Mucosa of descending colon (tissue), 3 donors: ENCODE measurements at places on chromosomes 7 and 10.

DNA sequence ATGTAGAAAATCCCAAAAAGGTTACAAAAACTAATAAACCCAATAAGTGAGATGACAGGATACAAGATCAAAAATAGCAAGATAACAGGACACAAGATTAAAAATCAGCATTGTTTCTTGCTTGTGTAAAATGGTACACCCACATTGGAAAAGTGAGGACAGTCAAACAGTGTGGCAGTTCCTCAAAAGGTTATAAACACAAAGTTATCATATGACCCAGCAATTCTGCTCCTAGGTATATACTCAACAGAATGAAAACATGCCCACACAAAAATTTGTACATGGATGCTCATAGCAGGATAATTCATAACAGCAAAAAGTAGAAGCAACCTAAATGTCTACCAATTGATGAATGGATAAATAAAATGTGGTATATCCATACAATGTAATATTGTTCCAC, 105.8 kb downstream of the ARMH3 start:
- DNase-seq, result no peak

DNA sequence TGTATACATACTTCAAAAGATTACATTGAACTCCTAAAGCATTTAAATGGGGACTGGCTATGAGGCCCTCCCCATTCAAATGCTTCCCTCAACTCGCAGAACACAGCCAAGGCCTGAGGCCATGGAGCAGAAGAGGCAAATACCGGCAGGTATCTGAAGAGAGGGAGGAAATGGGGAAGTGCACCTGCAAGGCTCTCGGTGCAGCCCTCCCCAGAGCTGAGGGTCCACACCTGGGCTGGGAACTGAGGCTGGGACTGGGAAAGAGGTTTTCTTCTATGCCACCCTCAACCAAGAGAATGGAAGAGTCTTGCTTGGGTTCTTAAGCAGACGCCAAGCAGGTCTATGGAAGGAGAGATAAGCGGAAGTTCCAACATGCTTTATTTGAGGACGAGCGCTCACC, 13.0 kb upstream of the CYREN start:
- DNase-seq, result no peak

DNA sequence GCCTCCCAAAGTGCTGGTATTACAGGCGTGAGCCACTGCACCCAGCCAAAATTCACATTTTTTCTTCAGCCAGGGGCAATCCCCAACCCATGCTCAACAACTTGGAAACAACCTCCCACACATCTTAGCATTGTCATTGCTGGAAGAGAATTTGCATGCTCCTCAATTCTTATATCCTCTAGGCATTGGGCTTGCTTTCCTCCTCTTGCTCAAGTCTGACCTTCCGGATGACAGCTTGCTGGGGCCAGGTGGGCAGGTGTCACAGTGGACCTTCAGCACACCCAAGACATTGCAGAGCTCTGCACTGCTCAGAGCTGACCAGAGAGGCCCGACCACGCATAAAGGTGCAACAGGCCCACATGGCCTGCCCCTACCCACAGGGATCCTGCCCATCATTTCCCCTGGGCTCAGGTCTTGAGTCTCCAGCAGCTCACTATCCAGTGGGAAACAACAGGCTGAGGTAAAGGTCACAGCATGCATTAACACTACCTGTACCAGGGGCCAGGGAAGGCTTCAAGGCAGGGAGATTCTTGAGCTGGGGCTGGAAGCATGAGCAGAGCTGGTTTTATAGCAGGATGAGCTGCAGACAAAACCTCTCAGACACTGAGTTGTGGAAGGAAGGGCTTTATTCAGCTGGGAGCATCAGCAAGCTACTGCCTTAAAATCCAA, 6.8 kb upstream of the GPR15LG start:
- DNase-seq, result no peak

GRCh38 chr7:25056368-25056767, 68.7 kb downstream of the CYCS start:
- no peak for DNase-seq

DNA sequence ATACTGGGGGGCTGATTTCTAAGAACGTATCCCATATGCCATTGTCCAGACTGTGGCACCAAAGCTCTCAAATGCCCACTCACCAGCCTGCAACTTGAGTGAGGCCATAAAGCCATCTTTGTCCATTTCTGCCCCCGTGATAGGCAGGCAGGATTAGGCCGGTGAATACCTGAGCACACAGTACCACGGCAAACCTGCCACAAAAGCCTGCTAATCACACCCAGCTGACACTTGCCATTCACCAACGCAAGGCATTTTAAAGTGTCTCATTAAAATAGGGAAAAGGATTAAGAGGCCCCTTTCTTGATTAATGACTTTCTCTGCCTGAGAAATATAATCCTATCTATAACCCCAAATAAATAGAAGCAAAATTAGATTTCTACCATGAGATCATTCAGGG, 111.4 kb upstream of the NANOS1 start:
- DNase-seq, result no peak

- no peak for DNase-seq
Measured at GRCh38 chr10:3116508-3117100, 49.3 kb downstream of the PFKP start.

- DNase-seq, result no peak
Measured at GRCh38 chr7:40680657-40681056, 545.9 kb downstream of the SUGCT start.

DNA sequence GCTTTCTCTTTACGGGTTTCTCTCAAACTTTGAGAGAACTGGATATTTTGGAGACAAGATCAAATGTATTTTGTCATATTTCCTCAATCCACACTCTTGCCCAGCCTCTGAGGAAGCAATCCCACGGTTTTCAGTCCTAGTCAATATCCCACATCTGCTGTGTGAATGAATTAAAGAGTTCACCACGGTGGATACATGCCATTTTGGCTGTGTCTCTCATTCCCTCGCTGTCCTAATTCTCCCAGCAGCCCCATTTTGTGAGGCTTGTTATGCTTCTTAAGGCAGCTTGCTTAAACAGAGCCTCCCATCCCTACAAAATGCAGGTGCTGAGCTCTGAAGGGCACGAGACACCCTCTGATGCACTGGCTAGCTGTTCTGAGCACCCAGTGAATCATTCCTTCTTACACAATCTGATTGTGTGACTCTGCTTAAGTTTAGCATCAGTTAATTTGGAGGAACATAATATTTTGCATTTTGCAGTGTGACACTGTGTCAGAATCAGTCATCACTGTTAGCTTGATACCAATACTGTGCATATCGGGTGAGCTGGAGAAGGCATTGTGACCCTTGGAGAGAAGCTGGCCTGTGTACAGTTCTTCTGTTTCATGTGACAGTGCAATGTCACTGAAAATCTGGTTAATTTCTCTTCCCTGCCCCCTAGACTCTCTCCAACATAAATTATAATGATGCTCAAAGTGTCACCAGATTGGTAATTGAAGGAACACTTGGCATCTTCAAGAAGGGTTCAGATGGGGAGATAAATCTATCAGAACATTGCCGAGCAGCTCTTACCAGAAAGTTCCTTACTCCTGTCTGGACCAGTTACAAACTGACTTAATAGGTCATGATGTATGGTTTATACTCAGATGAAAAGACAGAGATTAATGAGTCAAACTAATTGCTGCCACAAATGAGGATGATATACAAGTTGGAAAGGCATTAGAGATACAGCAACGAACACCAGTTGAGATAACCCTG, 103.7 kb upstream of the AOAH start:
- no peak for DNase-seq

GRCh38 chr10:3908183-3908582, 123.2 kb upstream of the KLF6 start:
- no peak for DNase-seq

GRCh38 chr10:101257084-101257483, 27.8 kb upstream of the LBX1 start:
- no peak for DNase-seq

GRCh38 chr7:96953676-96954513, 51.5 kb upstream of the DLX6 start:
- no peak for DNase-seq

- no peak for DNase-seq
Measured at GRCh38 chr7:33276325-33276724, 147.0 kb downstream of the BBS9 start.

GRCh38 chr10:543862-544822, 145.3 kb downstream of the DIP2C start:
- no peak for DNase-seq

- no peak for DNase-seq
Measured at GRCh38 chr10:105042906-105043552, 401.9 kb downstream of the SORCS3 start.

DNA sequence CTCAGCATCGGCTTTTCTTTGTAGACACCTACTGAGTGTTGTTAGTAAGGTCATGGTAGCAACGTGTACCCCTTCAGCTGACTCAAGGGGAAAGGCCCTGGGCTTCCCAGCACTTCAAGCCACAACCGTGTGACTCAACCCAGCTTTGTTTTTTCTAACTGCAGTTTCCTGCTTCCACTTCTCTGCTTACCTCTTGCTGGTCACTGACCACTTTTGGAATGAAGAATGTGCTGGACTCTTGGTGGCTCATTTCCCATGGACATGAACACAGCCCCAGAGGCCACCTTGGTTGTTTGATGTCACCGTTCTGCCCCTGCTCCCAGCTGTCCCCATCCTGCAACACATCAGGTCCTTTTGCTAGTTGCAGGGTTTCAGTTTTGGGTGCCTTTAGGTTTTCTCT, 69.5 kb upstream of the ZNF438 start:
- no peak for DNase-seq

- DNase-seq, result peak; percentile 68
Measured at GRCh38 chr10:132417957-132418441, 21.0 kb downstream of the PWWP2B start.

- DNase-seq, result no peak
Measured at GRCh38 chr7:131603932-131604331, 47.5 kb upstream of the PODXL start.

DNA sequence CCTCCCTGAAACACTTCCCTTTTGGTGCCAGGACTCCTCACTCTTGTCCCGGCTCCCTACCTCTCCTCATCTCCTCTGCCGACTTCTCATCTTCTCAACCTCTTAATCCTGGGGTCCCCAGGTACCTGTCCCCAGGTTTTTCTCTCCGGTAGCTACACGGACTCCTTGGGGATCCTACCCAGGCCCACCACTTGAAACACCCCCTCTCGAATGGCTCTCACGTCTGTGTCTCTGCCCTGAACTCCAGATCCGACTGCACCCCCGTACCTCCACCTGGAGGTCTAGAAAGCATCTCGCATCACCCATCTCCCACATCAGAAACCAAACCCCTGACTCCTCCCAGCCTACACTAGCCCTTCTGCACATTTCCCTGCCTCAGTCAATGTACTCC, 4.8 kb downstream of the TBATA start:
- no peak for DNase-seq

DNA sequence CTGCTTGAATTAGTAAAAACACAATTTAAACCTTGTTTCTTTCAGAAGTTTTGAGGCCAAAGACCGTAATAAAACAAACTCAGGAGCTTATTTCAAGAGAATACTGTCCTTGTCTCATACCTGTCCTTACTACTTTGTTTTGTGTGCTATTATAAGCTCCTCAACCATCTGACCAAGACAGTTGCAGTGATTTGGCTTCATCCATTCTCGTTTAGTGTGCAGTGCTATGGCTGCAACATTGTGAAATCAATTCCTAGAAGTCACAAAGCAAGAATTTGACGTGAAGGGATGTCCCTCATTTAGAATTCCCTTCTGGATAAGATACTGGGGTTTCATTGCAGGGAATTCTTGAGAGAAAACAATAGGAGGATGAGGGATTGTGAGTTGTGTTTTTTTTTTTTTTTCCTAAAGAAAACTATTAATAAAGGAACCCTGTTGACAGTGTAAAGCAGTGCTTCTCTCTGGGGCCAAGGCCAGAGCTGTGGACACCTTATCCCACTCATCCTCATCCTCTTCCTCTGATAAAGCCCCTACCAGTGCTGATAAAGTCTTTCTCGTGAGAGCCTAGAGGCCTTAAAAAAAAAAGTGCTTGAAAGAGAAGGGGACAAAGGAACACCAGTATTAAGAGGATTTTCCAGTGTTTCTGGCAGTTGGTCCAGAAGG, at the start of gene OIT3:
TSS of gene OIT3 (plus strand) at position 604 of the 663 bp plus-strand sequence. CDS start 60 bp downstream, outside the sequence.
- DNase-seq, result no peak

- no peak for DNase-seq
Measured at GRCh38 chr10:130242513-130242912, 106.3 kb downstream of the GLRX3 start.

GRCh38 chr10:59047180-59047579, 129.3 kb upstream of the PHYHIPL start:
- no peak for DNase-seq

- no peak for DNase-seq
Measured at GRCh38 chr10:17227367-17228090, 512 bp upstream of the VIM start.

GRCh38 chr10:86234541-86235270, 131.9 kb downstream of the GRID1 start:
- DNase-seq, result no peak

DNA sequence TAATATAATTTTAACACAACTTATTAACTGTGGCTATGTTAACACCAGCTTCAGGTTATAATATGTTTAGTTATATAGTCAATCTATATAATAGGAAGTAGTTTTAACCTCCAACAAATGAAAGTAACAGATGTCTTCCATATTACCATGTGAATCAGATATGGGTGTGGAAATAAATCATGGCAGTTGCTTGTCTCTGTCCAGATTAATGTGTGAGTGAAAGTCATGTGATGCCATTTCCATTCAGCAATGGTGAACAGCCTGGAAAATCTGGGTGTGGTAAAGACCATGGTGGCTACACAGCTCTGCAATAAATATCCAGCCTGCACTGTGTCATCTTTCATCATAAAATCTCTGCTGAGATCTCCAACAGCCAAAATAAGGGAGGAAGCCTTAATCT, 27.8 kb downstream of the HEPACAM2 start:
- DNase-seq, result no peak

DNA sequence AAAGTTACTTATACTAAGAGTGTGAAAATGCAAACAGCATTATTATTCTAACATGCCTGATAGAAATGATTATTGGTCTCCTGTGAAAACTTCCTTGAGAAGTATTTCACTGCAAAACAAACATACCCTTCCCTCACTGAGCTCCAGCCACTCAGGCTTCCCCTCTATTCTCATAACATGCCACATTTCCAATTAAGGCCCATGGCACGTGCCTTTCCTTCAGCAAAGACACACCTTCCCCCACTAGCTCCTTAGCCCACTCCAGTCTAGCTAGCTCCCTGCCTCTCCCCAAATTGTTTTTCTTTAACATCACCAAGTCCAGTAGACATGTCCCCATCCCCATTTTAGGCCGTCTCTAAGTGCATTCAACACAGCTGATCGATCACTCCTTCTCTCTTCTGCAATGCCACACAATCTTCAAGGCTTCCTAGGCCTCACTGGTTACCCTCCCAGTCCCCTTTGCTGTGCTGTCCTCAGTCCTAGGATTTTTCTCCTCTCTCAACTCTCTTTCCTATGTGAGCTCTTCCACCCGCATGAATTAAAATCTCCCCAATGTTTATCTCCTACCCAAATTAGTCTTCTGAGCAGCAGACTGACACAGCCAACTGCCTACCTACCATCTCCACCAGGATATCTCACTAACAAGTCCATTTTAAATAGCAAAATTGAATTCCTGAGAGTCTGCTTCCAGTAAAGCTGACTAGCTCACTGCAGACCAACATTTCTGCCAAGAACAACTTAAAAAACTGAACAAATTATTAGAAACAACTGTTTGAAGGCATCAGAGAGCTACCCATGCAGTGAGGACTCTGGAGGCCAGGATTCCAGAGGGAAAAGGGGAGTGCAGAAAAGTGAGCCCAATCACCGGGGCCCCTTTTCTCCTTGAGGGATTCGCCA, 11.9 kb downstream of the CYTH3 start:
- no peak for DNase-seq

GRCh38 chr10:14774797-14775196, at the start of gene FAM107B:
TSS of gene FAM107B (minus strand) at chr10:14774897. CDS start at chr10:14774663, 234 bp downstream.
- no peak for DNase-seq

GRCh38 chr10:3527869-3528268, 257.1 kb downstream of the KLF6 start:
- no peak for DNase-seq
